ENCODE measurements at places on chromosomes 11 and 22.

DNA sequence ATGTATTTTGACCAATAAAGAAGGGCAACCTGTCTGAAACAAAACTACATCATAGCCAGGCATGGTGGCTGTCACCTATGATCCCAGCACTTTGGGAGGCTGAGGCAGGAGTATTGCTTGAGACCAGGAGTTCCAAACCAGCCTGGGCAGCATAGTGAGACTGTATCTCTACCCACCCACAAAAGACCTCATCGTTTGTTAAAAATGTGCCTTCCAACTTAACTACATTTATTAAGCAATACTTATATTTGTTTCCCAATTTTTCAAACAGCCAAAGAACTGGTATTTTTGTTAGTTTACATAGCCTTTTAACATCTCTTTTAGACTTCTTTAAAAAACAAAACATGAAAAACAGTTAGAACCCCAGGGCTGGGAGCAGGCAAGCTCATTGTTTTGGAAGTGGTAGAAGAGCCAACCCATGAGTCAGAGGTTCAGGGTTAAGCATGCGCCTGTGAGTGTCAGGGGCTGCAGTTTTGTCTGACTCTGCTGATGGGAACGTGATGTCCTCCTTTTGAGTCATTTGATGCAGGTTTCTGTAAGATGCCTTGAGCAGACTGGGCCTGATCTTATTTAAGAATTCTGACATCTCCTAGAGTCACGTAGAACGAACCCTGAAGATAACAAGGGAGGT is 53.9 kb upstream of the CRTAM start:
- peak; percentile 90 for DNase-seq

- no peak for DNase-seq
Observed at GRCh38 chr22:23102776-23103175, 32.5 kb downstream of the GNAZ start.

DNA sequence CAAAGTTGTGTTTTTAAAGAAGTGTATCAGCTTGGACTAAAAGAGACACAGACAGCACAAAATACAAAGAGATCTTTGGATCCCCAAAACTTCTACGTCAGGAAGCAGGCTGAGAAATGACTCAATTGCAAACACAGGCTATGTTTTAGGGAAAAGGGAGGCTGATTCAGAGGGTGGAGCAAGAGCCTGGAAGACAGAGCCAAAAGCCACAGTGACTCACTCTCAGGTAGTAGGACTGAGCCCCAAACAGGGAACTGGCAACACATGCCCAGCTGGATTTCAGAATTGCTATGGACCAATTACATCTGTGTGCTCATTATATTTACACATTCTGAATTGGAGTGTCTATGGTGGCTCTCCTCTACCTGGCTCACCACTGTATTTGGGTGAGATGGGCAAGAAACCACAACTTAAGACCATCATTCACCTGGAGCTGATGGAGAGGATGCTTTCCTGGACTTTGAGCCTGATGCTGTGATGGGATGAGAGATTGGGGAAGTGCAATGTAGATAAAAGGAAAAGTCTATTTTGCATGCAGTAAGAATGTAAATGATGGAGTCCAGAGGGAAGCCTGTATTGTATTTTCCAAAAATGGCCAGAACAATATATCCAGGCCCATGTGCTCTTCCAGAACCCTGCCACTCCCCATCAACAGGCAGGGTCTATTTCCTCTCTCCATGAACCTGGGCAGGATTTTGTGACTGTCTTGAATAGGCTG is 20.8 kb upstream of the LINC01488 start:
- DNase-seq, result peak; percentile 90

DNA sequence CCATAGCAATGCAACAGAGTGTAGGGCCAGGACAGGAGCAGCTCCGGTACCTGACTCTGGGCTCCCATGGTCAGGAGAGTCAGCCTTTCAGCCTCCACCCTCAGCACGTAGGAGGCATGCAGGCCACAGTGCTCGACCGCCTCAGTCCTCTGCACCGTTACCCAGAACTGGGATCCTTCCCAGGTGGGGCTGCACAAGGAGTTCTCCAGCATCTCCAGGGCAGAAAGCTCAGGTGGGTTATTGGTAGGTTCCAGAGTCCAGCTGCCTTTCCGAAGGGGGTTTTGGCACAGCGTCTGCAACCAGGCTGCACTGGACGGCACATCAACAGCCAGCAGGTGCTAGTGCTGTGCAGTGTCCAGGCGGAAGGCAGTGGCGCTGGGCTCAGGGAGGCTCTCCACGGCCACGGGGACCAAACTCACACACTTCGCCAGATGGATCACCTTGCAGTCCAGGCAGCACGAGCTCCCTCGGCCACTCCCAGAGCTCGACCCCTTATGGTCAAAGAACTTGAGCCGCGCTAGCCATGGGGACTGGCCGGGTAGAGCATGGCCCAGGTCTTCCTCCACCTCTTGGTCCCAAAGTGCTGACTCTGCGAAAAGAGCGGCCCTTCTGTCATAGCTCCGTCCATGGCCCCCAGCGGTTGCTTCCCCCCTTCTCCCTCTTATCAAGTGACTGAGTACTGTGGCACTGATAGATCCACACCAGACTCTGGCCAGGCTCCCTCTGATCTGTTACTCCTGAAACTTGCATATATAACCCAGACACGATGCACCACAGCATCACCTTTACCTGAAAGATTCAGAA is 6.9 kb upstream of the PHOX2A start:
- DNase-seq, result no peak

DNA sequence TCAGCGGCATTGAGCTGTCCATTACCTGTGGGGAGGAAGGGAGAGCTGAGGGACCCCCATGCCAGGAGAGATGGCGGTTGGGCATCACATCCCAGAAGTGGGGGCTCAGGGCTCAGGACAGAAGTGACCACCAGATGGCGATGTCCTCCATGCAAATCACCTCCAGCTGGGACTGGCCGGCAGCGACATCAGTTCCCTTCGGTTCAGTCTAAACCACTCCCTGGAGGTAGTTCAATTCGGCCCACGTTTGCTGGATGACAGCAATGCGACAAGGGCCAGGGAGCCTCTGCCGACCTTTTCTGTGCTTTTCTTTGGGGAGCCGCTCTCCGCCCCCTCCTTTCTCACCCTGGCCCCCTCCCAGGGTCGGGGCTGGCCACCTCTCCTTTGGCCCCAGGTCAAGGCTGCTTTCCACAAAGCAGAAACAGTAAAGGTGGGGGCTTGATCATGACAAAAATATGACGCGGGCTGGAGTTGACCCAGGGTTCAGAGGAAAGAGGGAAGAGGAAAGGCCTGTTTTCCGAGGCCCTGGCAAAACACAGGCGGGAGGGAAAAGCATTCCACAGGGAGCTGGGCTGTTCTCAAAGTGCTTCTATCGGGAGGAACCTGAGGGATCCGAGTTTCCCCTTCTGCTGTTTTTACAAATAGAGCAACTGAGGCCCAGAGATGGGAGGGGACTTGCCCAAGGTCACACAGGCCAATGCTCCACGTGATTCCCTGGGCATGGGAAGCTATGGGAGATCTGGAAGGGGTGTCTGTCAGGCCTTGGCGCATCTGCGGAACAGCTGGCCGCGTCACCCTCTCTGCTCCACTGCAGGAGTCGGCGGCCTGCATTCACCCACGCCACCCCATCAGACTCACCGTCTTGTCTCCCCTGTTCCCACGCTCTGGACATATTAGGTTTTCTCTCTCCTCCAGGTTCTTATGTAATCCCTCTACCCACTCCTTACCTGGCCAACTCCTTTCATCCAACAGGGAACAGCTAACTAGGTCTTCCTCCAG is 54.7 kb downstream of the FBXO7 start:
- DNase-seq, result peak; percentile 87

DNA sequence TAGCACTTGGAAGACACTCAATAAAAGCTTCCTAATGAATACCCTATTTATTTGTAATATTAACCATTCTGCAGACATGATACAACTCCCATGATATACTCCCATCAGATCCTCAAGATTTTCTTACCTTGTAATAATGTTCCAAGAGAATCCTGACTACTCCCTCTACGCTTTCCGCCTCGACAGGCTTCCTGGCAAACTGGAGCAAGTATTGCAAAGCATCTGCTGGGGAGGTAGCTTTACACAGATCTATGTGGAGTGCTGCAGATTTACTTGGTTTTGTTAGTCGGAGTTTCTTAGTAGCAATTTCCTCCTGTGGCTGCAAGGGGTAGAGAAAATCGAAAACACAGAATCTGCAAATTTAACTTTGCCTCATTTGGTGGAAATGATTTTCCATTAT is 3.5 kb downstream of the INTS4 start:
- no peak for DNase-seq

DNA sequence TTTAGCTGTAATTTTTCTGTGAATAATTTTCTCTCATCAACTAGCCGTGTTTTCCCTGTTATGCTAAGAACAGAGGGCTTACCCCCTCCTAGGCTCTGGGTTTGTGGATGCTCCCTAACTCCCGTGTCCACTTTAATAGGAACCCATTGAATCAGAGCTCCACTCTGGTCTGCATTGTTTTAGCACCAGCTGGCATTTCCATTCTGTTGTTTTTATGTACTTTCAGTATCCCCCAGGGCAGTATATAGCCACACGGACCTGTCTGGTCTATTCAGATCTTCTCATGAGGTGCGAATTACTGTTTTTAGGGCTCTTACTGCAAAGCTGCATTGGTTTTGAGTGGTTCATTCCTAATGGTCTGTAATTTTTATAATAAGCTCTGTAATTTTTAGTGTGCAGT is 16.0 kb downstream of the POLD3 start:
- DNase-seq, result no peak

DNA sequence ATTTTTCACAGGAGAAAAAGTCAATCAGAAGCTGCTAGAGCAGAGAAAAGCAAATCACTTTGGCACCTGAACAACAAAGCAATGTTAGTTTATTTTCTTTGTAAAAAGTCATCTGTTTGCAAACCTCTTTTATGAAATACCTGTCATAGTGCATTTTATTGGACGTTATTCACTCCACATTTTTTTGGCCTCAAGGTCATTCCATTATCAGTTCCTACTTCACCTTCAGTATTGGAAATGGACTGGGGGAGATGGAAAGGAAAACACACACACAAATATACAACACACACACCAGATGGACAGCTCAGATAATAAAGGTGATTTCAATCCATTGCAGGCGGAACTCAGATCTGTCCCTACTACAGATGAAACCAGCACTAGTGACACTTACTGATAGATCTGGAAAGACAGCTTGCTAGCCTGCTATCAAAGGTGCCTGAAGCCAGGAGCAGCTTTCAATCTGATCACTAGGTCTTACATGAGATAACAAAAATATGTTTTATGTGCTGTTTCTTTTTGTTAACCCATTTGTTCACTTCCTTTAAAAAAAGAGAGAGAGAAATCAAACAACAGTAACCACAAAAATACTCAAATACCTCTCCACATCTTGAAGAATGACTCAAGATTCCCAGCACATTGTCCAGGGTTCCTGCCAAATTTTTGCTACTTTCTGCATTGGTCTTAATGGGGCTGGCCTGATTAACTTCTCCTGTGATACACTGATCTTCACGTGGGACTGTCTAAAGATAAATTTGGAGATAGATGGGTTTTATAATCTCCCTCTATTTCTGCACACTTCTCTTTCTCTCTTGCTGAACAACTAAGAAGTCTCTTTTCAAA is 844.3 kb upstream of the TENM4 start:
- no peak for DNase-seq

Data from AG08395 (cell line).